ENCODE measurements at places on chromosomes 12 and 14.

DNA sequence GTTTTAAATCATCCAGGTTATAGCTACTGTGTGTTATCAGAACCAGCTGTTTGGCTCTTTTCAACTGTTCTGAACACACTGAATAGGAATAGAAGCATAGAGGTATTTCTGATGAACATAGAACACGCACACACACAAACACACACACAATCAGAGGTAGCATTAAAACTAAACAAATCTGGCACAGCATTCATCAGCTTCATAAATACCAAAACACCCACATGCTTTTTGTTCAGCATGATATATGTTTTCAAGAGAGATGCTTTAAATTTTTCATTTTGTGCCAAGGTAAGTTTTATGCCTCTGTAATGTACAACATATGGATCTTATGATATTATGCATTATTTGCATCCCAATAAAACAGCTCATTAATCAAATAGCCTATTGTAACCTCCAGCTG lies 208.6 kb downstream of the GALC start:
- DNase-seq, result no peak

DNA sequence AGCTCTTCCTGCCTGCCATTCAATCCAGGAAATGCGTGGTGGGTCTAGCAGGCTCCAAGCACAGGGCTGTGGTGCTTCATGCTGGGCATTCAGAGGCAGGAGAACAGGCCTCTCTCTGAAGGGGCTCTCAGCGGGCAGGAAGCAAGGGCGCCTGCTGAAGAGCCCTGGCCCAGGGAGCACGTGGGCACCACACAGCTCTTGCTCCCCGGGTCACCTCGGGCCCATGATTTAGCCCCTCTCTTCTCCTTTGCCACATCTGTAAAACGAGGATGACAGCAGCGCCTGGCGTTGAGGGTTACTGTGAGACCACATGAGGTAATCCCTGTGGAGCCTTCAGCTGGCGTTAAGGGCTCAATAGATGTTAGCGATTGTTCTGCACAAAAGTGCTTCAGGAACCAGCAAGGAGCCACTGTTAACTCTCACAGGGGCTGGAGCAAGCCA lies 37.6 kb upstream of the SPTLC2 start:
- no peak for DNase-seq

DNA sequence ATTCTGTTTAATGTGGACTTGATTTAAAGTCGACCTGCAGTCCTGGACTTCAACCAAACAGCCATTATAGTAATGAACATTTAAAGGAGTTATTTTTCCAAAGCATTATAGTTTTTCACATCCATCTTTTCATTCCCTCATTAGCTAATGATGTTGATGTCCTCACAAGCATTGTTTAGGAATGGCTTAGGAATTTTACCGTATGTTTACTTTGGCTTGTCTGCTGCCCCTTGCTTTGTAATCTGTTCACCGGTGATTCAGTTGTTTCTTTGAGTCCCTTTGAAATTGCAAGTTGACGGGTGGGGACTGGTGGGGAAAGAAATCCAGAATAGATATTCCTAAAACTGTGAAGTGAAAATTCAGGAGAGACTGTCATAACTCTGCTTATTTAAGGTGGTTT lies 25.4 kb downstream of the PRKCH start:
- no peak for DNase-seq

GRCh38 chr12:19799895-19800602 lies 360.8 kb downstream of the AEBP2 start:
- no peak for DNase-seq

- no peak for DNase-seq
Observed at GRCh38 chr12:106498056-106498455, 84.7 kb upstream of the RFX4 start.

GRCh38 chr14:75578102-75578785 lies at the start of gene FLVCR2:
Gene FLVCR2, plus strand, starts transcription at chr14:75578620. Its CDS starts 353 bp downstream, at chr14:75578973.
- DNase-seq, result peak; percentile 87

GRCh38 chr14:56881181-56881580 lies 70.9 kb upstream of the OTX2 start:
- no peak for DNase-seq

GRCh38 chr12:125340791-125341190 lies 275.6 kb downstream of the AACS start:
- DNase-seq, result peak; percentile 37

DNA sequence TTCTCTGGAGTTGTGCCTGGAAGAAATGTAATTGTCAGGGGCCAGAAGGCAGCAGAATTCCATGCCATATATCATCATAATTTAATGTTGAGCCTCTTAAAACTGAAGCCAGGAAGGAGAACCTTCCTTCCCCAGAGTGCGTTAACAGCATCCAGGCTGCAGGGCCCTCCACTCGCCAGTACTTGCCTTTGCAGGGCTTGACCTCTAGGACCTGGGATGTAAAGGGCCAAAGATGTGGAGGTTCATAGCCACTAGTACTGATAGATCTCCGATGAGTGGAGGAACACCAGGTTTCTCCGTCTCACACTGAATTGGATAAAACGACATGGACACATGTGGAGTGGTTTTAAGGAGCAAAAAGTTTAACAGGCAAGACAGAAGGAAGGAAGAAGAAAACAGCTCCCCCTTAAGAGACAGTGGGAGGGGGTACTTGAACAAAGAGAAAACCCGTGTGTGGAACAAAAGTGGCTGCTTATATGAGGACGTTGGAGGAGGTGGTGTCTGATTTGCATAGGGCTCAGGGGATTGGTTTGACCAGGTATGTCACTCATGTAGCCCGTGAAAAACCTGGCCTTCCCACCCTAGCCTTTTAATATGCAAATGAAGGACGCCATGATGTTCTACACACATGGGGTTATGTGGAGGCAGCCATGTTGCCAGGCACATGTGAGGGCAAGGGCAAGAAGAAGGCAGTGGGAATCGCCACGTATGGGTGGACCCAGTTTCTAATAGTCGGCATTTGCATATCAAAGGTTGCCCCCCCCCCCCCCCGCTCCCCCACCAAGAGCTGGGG lies 38.8 kb upstream of the WSCD2 start:
- no peak for DNase-seq

- no peak for DNase-seq
Observed at GRCh38 chr12:91743704-91744321, 401.8 kb downstream of the BTG1 start.

GRCh38 chr14:35331605-35332516 lies 39.7 kb downstream of the PSMA6 start:
- DNase-seq, result peak; percentile 80

GRCh38 chr12:50234347-50234746 lies 49.0 kb downstream of the LIMA1 start:
- peak; percentile 69 for DNase-seq

Measured in colonic mucosa (tissue), 4 donors.